ENCODE measurements at places on chromosomes 7 and 10. TPM values are rescaled to one million over a fixed set of nuclear protein-coding genes. Genes with fewer than 3 reads are reported as not detected.

- no peak for DNase-seq
Observed at GRCh38 chr10:130924138-130924819, 387.2 kb downstream of the TCERG1L start.

TMEM176B gene
- total RNA-seq: 304 TPM

RTKN2 gene
- total RNA-seq: 0.26 TPM

DNA sequence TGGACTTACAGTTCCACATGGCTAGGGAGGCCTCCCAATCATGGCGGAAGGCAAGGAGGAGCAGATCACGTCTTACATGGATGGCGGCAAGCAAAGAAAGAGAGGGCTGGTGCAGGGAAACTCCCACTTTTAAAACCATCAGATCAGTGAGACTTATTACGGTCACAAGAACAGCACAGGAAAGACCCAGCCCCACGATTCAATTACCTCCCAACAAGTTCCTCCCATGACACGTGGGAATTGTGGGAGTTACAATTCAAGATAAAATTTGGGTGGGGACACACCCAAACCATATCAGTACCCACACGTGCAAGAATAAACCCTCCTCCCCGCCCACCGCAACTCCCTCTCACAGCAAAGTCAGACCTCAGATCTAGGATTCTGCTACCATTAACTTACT lies 4.5 kb upstream of the AIFM2 start:
- DNase-seq: no peak

DNA sequence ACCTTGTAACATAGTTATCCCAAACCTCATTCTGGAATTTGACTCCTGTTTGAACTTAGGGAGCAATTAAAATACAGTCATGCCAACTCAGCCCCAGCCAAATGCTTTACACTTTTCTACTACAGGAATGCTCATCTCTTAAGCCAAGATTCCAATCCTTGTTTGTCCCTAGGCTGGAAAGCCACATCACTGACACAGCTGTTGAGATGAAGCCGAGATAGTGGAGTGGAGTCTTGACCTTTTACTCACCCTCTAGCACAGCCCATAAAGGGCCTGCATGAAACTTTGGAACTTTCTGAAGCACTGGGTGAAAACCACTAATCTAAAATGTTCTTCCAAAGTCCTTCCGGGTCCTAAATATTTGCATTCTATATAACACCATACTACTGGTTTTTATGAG lies 247.3 kb downstream of the ETV1 start:
- no peak for DNase-seq

ABCB1 gene
- total RNA-seq: 181 TPM

ANXA8L1 gene
- not detected for total RNA-seq

GRCh38 chr10:51699145-51699474 lies 285 bp downstream of the CSTF2T start:
- no peak for DNase-seq

DNA sequence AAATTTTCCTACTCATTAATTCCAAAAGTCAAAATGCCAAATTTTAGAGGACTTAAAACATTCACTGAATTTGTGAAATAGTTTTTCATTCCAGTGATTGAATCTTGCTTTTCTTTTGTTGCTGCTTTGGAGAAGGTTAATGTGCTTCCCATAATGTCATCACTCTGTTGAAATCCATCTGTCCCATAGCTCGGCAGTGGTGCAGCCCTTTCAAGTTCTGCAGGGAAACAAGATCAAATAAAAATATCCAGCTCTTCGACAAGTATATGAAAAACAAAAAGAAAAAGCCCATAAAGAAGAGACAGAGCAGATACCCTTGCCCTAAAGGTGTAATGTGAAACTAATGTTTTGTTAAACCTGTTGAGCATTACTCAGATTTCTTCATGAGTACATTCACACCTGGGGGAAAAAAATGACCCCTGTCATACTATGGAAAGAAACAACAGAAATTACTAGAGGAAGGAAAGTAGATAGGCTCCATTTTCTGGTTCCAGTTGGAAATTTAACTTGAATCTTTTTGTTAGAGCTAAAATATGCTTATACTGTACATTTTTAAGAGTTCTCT lies 35.1 kb downstream of the AGR3 start:
- DNase-seq: no peak

AKR1C2 gene
- total RNA-seq: 85.5 TPM

DNA sequence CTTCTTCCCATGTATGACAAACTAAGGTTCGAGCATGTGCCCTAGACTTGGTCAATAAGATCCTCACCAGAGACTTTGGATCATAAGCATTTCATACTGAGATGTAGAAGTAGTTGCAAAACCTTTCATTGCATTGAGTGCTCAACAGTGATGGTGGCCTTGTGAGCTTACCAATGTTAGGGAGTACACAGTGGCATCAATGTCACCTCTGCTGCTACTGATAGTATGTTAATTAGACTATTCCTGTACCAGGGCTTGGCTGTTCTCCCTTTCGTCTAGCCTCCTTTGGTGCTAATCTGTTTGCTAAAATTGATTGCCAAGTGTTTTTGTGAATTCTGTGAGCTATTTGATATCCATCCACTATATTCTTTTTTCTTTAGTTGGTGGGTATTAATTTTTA lies 264.5 kb upstream of the SEMA3C start:
- DNase-seq: no peak

Measured in mucosa of gallbladder (tissue), 1 donor.